ENCODE measurements at places on chromosomes 4 and X.

DNA sequence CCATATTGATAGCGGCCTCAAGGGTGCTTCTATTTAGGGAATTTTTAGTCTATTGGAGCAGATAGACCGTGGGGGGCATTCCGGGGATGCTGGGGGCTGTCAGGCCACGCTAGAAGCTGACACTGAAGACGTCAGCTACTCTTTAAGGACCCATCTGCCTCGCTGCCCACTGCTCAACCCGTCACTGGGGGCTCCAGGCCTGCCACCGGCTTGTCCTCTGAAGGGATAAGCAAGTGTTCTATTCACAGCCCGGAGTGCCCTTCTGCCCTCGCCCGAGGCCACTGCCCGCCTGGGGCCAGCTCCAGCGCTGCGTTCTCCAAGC, 679 bp upstream of the MSL3 start:
- DNase-seq = no peak

DNA sequence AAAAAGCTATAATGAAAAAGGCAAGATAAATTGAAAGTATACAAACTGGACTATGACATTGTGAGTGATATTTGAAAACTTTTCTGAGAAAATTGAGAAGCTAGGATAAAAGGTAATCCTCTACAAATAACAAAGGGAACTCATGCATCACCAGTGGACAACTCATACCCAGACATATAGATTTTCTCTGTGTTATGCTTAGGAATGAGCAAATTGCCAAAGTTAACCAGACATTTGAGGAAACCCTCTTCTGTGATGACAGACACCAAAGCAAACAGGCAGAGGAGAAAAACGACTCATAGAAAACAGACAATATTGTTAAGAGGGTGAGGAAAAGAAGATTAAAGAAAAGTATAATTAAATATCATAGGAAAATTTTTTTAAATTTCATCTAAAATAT, 186.5 kb downstream of the MAB21L2 start:
- DNase-seq = no peak

GRCh38 chrX:6738518-6739470, 203.9 kb upstream of the VCX3A start:
- no peak for DNase-seq

DNA sequence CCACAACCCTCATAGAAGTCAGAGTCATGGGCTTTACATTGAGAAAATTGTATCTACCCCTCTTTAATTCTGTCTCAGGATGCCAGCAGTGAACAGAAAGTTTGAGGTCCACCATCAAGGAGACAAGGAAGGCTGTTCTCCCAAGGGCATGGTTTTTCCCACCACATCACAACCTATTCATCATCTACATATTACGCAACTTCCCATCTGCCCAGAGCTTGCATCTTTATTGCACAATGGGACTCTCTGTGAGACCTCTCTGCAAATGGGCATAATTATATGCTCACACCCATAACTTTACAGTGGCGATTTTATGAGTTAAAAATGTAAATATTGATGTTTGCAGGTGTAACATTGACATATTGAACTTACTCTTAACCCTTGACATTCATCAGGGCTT, 38.9 kb downstream of the PAGE2 start:
- no peak for DNase-seq

DNA sequence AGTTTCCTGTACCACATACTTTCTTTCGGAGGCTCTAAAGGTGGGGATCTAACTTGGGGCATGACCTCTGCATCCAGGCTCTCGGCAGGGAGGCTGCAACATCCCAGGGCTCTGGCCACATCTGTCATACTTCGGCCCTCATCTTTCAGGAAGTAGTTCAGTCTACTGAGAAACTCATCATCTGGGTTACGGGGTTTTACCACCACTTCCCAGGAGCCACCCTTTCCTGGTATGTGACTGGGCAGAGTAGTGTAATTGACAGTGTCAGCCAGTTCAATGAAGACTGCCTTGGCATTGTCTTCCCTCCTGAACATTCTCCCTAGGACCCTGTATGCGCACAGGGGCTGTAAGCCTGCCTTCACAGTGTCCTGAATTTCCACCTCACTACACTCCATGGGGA, 2.8 kb downstream of the PNMA5 start:
- DNase-seq = no peak

DNA sequence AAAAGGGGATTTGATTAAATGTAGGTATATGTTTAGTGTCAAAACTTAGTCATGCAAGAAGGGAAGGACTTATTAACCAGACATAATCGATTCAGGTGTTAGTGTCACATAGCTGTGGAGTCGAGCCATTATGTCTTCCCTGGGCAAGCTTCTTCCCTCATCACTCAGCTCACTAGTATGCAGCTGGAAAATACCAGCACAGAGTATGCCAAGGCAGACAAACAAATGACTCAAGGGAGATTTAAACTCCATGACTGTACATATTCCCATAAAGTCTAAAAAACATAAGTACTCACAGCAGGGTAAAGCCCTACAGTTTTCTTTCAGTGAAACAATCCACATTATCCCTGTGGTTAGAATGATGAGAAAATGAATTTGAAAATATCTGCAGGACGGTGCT, 304.5 kb downstream of the CBLL2 start:
- DNase-seq = no peak

- DNase-seq = peak; percentile 18
These were observed 1.1 kb upstream of the SLC10A7 start for GRCh38 chr4:146522869-146523205.

All from SK-N-DZ (cell line).